EH (cell line): ENCODE measurements at places on chromosomes 7 and 10.

- peak; percentile 11 for DNase-seq
Observed at GRCh38 chr10:126663328-126663727, 7.2 kb downstream of the C10orf90 start.

DNA sequence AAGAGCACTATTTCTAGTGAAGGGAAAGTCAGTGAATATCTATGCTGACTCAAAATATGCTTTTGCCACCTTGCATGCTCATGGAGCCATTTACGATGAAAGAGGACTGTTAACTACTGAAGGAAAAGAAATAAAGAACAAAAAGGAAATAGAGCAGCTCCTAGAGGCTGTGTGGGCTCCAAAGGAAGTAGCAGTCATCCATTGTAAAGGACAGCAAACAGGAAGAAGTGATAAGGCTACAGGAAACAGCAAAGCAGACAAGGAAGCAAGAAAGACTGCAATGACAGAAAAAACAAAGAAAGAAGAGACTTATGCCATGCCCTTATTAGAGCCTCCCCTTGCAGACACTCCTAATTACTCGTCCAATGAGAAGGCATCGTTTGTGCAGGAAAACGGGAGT lies 12.0 kb upstream of the ZNF33B start:
- DNase-seq: no peak

GRCh38 chr7:83579740-83580139 lies 69.2 kb downstream of the SEMA3E start:
- peak; percentile 1 for DNase-seq

- DNase-seq: no peak
Observed at GRCh38 chr7:129841465-129841864, 111.3 kb downstream of the UBE2H start.

GRCh38 chr7:120360918-120361317 lies 87.9 kb downstream of the KCND2 start:
- DNase-seq: no peak

DNA sequence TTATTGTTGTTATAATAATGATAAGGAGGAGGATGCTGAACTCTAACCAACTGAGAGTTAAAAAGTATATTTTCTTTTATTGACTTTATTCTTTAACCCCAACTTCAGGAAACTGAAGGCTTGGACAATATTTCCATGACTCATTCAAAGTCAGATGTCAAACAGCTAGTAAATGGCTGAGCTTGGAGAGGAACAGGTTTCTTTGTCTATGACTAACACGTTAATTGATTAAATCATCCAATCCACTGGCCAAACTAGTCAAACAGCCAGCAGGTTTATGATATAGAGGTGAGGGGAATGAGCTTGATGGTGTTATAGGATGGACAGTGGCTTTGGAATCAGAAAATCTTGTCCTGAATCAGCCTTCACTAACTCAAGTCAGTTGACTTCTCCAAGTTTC lies 119.1 kb upstream of the WDR11 start:
- peak; percentile 6 for DNase-seq

GRCh38 chr10:48896756-48897440 lies 42.7 kb downstream of the LRRC18 start:
- DNase-seq: peak; percentile 3

- peak; percentile 95 for DNase-seq
Observed at GRCh38 chr10:3625959-3626751, 158.9 kb downstream of the KLF6 start.

- no peak for DNase-seq
Observed at GRCh38 chr10:32687546-32687945, 241.6 kb downstream of the CCDC7 start.

- DNase-seq: peak; percentile 86
Observed at GRCh38 chr10:129466703-129467358, at the start of gene MGMT. MGMT (plus strand) TSS chr10:129467241.

DNA sequence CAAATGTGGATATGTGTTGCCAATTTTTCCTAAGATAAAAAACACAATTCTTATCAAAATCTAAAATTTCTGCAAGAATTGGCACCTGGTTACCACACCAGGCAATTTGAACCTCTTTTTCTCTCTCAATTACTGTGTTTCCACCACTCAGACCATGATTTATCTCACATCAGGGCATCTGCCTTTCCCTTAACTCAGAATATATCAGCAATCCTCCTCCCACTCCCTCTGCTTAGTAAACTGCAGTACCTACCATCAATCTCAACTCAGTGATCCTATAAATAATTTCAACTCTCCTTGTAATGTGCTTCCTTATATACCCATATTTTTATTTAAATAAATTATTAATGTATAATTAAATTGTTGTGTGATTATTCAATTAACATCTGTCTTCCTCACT lies 212.3 kb upstream of the PCDH15 start:
- no peak for DNase-seq

DNA sequence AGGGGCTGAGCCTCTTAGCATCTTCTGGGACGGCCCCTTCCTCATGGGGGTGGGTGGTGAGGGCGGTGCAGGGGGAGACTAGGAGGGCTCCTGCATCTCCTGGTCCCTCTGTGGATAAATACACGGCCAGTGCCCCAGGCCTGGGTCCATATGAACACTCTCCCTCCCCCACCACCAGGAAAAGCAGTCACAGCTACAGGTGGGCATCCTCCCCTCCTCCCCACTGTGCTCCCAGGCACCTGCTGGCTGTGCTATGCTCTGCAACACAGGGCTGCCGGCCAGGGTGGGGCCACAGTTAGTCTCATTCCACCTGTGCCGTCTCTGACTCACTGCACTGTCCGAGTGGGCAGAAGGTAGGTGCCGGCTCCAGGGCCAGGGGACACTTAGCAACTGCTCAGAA lies 87.3 kb upstream of the INSIG1 start:
- DNase-seq: no peak

DNA sequence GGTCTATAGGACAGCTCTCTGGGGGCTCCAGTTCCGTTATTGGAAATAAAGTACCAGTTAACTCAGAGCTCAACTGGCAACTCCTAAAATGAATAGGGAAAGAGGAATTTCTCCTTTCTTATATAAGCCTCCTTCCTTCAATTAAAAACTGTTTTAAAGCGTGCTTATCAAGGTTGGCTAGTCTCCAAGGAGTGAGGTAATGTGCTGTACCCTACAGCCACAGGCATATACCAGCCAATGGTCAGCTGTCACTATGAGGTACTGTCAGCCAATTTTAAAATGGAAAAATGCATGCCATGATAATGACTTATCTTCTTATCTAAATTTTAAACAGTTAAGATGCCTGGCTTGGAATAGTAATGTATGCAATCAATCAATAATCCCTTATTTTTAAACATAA lies 76.2 kb downstream of the PLCE1 start:
- peak; percentile 35 for DNase-seq
